ENCODE measurements at places on chromosomes 5 and 9.

GRCh38 chr5:60014331-60014730 is 120.8 kb upstream of the PDE4D start:
- H3K36me3 ChIP-seq: no peaks in the 10 kb centered on the region
- no peaks in the 10 kb centered on the region for H3K4me1 ChIP-seq
- no peak overlapping the region for H3K27ac ChIP-seq
- no peak overlapping the region for H3K4me3 ChIP-seq
- DNase-seq: no peak

- H3K4me3 ChIP-seq: no peak overlapping the region
- H3K36me3 ChIP-seq: no peaks in the 10 kb centered on the region
- no peaks in the 10 kb centered on the region for H3K27me3 ChIP-seq
- no peak overlapping the region for H3K27ac ChIP-seq
These were observed 9.7 kb downstream of the SPINK1 start for GRCh38 chr5:147821766-147822165.

- peaks cover 88% of the 10 kb centered on the region for H3K36me3 ChIP-seq
- peak overlapping the region; percentile 97 for H3K4me3 ChIP-seq
- peak overlapping the region; percentile 94 for H3K27ac ChIP-seq
These were observed 4.3 kb downstream of the RPL12 start for GRCh38 chr9:127446713-127447415.

GRCh38 chr9:116574027-116574679 is 113.0 kb upstream of the TRIM32 start:
- H3K36me3 ChIP-seq: no peaks in the 10 kb centered on the region
- H3K27ac ChIP-seq: no peak overlapping the region
- H3K4me1 ChIP-seq: peaks cover 7% of the 10 kb centered on the region
- no peak overlapping the region for H3K4me3 ChIP-seq

- H3K27me3 ChIP-seq: peaks cover 5% of the 10 kb centered on the region
- peaks cover 22% of the 10 kb centered on the region for H3K4me1 ChIP-seq
These were observed 16.7 kb downstream of the GFPT2 start for GRCh38 chr5:180336234-180337020.

GRCh38 chr5:73424556-73424977 is 24.0 kb downstream of the FOXD1 start:
- H3K4me1 ChIP-seq: peaks cover 32% of the 10 kb centered on the region
- no peak overlapping the region for H3K4me3 ChIP-seq
- peaks cover 4% of the 10 kb centered on the region for H3K36me3 ChIP-seq
- no peak for DNase-seq

DNA sequence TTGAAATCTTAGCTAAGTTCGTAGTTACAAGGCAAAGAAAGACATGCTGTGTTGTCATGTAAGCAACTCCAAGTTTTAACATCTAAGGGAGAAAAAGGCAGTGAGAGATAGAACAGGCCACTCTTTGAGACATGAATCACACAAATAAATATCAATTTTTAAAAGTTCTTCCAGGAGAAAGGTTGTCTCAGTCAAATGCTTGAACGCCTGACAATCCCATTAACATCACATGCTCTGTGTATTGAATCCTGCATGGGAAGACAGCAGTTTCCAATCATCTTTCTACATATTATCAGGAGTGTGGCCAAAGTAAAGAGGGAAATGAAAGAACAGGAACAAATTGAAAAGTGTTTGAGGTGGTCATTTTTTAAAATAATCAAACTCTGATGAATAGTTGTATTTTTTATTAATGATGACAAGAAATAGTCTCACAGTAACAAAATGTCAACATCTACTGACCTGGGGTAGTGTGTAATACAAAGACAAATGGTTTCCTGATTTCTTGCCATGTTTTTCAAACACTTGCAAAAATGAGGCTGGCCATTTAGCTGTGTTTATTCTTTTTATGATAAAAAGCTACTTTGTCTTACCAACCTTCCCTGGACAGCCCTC is 6.4 kb upstream of the C6 start:
- H3K27me3 ChIP-seq: no peaks in the 10 kb centered on the region
- H3K4me3 ChIP-seq: no peak overlapping the region
- H3K27ac ChIP-seq: no peak overlapping the region
- DNase-seq: no peak

DNA sequence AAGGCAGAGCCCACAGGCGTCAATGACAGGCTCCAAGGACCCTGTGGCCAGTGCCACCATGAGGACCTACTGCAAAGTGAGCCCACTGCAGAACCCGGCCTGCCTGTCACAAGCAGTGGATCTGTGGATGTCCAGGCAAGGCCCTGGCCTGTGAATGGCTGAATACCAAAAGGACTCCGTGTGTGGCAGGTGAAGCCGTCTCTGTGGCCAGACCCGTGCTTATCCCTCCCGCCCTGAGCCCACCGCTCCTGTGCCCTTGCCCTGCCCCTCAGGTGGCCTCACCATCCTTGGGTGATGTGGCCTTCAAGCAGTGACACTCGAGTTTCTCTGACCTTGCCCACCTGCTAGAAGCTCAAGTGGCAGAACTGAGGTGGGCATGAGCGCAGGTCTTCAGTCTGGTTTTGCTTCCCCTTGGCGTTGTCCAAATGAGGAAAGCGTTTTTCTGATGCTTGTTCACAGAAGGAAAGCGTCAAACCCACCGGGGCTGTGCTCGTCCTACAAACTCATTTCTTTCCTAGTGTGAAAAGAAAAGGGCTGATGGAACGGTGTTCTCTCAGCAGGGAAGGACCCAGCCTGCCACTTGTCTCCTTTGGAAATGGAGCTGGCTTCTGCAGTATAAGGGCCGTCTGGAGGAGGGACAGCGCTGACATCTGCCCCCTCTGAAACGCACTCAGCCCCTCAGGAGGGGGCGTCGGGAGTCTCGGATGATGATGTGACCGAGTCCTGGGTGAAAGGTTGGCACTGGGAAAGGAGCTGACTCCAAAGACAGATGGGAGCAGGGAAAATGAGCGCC is 377.7 kb upstream of the IRX4 start:
- H3K36me3 ChIP-seq: no peaks in the 10 kb centered on the region
- no peaks in the 10 kb centered on the region for H3K4me1 ChIP-seq
- no peak overlapping the region for H3K4me3 ChIP-seq
- H3K27ac ChIP-seq: no peak overlapping the region
- DNase-seq: no peak

GRCh38 chr5:124263680-124264491 is 482.6 kb downstream of the ZNF608 start:
- no peaks in the 10 kb centered on the region for H3K4me1 ChIP-seq
- no peak overlapping the region for H3K27ac ChIP-seq
- H3K27me3 ChIP-seq: no peaks in the 10 kb centered on the region
- no peak overlapping the region for H3K4me3 ChIP-seq

GRCh38 chr9:112097712-112098688 is 77.1 kb downstream of the SUSD1 start:
- no peaks in the 10 kb centered on the region for H3K4me1 ChIP-seq
- H3K36me3 ChIP-seq: no peaks in the 10 kb centered on the region
- no peak overlapping the region for H3K4me3 ChIP-seq
- H3K27me3 ChIP-seq: peaks cover 4% of the 10 kb centered on the region

- no peak overlapping the region for H3K27ac ChIP-seq
- H3K36me3 ChIP-seq: no peaks in the 10 kb centered on the region
- DNase-seq: peak; percentile 50
- peaks cover 11% of the 10 kb centered on the region for H3K27me3 ChIP-seq
- H3K4me3 ChIP-seq: peak overlapping the region; percentile 70
These were observed 1.7 kb upstream of the AGTPBP1 start for GRCh38 chr9:85743275-85744128.

- H3K27ac ChIP-seq: no peak overlapping the region
- H3K36me3 ChIP-seq: no peaks in the 10 kb centered on the region
- H3K27me3 ChIP-seq: no peaks in the 10 kb centered on the region
These were observed 236.1 kb downstream of the ASTN2 start for GRCh38 chr9:117178596-117179375.
